ENCODE measurements at places on chromosomes 5 and 9.

DNA sequence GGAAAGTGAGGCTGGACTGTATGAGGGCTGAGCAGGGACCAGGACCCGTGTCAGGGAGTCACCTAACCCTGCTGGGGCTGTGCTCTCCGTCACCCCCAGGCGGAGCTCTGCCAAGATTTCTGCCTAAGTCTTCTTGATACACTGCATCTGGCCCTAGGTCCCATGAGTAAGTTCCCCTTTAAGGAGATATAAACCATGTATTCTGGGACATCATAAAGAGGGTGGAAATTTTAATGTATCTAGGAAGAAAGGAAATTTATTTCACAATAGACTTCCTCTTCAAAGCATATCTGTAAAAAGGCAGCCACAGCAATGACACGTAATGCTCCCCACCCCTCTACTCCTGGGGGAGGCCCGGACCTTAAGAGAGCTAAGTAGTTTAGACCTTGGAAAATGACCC, 183.4 kb downstream of the FBXL7 start:
- DNase-seq = no peak

DNA sequence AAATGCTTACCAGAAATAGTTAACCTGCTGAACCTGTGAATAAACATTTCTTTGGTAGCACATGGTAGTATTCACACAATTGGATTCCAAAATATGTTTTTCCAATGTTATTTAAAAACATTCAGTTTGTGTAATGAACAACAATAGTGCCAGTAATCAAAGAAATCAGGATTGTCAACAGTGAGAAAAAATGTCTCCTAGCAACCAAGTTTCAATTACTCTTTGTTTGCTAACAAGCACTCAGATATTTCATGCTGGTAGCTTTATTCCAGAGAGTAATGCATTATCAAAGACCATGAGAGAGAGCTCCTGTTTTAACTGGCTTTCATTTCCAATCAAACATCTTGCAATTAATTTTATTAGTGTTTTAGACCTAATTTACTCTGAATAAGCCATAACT, 768.1 kb upstream of the GRAMD2B start:
- DNase-seq = no peak

DNA sequence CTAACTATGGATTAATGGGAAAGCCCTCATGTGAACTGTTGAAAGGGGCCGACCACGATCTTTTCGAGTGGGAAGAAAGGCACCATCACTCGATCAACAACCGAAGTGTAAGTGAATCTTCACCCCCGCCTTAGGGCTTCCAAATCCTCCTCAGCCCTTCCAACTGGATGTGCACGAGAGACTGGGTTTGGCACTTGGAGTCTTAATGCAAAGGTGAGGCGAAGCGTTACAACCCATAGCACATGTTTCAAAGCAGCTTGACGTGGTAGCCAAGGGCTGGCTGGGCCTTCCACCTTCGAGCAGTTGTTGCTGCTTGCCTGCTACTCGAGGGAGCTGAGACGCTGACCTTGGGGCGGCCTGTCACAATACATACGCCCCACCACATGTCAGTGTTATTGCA, 5.7 kb upstream of the LCN9 start:
- DNase-seq = no peak

DNA sequence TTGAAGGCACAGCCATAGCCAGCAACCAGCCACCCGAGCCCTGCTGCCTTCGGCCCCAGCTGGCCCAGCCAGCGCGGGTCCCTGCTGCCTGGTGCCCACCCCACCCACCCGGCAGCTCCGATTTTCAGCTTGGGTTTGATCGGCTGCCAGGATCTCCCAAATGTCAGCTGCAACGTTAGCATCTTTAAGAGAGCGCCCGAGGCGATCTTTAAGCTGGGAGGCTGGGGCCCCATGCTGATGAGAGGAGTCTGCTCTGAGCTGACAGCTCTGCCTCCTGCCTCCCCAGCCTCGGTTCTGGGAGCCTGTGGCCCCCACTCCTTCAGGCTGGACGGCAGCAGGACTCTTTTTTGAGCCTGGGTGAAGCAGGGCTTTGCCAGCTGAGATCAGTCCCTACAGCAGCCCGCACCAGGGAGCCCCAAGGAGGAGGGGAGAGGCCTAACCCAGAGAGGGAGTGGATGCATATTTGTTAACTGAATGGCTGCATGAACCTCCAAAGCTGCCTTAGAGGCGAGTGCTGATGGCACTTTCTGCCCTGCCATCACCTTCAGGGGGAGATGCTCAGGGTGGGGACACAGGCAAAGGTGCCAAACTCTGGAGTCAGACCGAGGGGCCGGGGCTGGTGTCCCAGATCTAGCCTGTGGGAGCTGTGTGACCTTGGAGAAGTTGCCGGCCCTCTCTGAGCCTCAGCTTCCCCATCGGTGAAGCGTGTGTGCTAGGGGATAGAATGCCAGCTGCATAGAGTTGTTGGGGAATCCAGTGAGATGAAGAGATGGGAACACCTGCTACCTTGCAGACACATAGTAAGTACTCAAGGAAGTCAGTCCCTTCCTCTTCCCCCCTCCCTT, 165.5 kb downstream of the C9orf50 start:
- no peak for DNase-seq

GRCh38 chr9:136367296-136368145, 4.0 kb upstream of the DNLZ start:
- DNase-seq = no peak

DNA sequence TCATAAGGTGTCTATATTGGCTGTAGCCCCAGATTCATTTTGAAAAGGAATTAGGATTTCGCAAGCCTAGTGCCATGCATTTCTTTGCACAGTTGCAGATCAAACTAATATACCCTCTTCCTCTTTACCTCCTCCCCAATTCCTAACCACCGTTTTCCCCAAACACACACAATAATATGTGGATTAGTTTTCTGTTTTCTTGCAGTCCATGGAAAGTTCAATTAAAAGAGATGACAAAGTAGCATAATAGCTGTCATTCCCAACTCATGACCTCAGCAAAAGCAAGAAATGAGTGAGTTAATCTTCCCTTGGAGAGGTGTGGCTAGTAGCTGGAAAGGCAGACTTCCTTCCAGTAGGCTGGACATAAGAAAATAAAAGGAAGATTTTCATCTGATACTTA, 349.1 kb downstream of the TMEM232 start:
- DNase-seq = no peak

DNA sequence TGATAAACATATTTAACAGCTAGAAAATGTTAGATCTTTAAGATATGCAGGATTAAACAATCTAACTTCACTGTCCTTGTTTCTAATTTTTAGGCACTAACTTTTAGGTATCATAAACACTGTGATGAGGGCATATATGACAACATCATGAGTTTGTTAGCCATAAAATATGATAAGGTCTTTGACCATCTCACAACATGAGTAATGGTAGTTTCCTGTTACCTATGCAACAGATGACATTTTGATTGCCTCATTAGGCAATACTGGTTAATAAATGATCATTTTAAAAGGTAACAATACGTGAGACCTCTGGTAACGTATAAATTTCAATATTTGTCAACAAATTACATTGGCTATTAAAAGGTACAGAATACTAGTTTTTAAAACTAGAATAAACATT, 613.5 kb downstream of the PDE4D start:
- no peak for DNase-seq

DNA sequence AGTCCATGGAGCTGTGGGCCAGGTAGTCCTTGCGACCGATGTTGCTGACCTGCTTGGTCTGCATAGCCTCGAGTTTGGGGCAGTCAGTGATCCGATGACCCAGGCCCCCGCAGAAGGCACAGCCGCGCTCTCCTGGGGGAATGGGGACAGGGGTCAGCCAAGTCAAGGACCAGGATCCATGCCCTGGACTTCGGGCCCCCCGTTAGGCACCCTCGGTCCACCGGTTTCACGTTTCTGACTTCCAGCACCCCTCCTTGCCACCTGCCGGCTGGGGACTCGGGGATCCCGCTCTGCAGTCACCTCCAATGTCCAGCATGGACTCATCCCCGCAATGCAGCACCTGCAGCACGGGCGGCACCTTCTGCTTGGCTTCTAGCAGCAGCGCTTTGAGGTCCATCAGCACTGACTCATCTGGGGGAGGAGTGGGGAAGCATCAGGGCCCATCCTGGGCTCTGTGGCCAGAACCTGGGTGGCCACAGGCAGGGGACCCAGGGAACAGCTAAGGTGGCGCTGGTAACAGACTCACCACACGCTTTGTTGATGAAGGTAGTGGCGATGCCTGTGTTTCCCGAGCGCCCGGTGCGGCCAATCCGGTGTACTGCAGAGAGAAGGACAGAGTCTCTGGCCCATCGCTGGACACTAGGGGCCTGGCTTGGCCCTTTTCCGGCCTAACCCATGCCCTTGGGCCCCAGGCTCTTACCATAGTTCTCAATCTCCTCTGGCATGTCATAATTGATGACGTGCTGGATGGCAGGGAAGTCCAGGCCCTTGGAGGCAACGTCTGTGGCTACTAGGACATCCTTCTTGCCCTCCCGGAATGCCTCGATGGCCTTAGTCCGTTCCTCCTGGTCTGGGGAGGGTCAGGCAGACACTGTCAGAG, 2.4 kb upstream of the DOK3 start:
- no peak for DNase-seq

DNA sequence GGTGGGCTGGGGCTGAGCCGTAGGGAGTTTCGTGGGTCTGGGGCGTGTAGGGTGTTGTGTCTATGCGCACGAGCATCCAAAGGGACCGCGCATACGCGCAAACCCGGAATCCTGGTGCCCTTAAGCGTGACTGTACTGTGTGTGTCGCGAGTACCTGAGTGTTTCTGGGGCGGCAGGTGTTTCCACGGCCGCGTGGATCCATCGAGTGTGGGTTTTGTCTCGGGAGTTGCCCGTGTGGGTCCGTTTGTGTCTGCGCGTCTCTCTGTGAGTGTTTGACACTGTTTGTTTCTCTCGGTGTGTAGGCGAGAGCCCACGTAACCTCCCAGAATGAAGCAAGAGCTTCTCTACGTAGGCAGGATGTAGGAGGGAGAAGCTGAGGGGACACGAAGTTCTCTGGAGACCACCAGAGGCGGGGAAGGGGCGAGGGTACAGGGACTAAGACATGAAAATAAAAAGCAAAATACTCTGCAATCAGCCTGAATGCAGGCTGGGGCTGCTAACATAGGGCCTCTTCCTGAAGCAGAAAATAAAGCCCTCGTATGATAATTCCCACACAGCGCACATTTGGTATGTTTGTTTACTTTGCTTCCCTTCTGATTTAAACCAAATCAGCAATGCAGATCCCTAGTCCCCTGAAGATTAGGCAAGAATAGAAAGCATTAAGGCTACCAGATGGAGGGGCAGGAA, 588 bp upstream of the BRINP1 start:
- DNase-seq = no peak

GRCh38 chr5:134175921-134176510, 734 bp downstream of the SKP1 start:
- DNase-seq = peak; percentile 29

DNA sequence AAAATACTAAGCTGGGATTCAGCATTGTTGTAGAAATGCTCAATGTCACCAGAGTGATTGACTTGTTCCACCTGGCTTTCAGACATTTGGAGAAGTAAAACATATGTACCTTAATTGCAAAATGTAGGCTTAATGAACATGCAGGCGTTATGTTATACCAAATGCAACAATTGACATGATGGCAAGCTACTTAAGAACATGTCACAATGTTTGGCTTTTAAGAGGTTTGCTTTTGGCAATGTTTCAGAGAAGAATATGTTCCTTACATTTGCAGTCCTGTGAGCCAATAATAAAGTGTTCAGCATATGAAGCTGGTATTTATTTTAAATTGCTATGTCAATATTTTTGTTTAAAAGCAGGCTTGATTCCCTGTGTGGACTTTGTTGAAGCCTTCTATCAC, 111.7 kb upstream of the NUDT12 start:
- no peak for DNase-seq

DNA sequence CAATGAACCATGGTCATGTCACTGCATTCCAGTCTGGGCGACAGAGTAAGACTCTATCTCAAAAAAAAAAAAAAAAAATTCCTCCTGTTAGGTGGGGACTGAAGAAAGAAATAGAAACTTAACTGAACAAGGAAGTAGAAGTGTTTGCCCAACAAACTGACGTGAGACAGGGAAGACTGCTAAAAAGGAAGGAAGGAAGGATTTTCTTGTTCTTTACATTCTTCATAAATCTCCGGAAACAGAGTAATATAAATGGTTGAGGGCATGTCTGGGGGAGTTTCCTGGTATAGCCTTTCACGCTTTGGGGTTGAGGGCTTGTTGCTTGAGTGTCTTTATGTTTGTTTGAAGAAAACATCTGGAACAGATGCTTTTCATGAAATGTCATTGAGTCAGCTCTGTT, 3.1 kb downstream of the TOR1B start:
- DNase-seq = no peak

- DNase-seq = no peak
Observed at GRCh38 chr5:180441564-180442051, 52.6 kb upstream of the CNOT6 start.

GRCh38 chr9:129359162-129359811, 181.2 kb upstream of the IER5L start:
- no peak for DNase-seq

- no peak for DNase-seq
Observed at GRCh38 chr9:136239983-136240330, 5.7 kb downstream of the QSOX2 start.

DNA sequence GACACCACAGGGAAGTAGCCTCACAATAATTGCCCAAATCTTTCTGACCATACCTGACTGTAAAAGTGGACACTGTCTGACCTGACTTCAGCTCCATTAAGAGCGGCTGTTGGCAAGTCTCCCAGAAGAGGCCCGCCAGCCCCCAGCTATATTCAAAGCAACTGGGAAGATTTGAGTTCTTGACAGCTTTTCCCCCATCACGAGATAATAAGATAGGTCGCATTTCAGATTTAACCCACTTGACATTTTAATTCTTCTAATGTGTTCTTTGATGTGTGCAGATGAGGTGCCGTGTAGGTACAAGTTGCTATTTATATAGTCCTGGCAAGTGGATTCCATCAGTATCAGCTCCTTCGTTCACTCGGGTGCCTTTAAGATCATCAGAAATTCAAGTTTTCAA, 345.7 kb downstream of the DRD1 start:
- no peak for DNase-seq

GRCh38 chr5:131939690-131940345, 5.6 kb downstream of the MEIKIN start:
- DNase-seq = no peak

GRCh38 chr9:93320591-93321219, 130.8 kb upstream of the FAM120A start:
- no peak for DNase-seq

GRCh38 chr5:140018517-140018916, 24.6 kb downstream of the NRG2 start:
- DNase-seq = no peak

GRCh38 chr5:132103969-132104391, 30.4 kb downstream of the CSF2 start:
- DNase-seq = no peak

DNA sequence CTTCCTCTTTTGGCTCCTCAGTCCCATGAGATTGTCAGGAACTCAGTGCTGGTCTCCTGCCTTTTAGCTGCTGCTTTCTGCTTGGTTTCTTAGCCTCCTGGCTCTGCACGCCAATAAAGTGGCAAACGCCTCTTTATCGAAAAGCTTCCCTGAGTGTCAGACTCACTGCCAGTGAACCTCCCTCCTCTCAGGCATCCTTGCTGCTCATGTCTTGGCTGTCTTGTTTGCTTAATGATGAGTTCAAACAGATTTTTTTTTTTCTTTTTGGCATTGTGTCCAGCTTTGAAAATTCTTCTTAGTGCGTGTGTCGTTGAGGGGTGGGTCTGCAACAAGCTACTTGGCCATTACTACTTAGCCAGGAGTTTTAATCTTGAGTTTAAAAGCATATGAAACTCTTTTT, 14.9 kb downstream of the RASGRF2 start:
- DNase-seq = no peak

- no peak for DNase-seq
Observed at GRCh38 chr5:134536876-134537275, 11.4 kb downstream of the JADE2 start.

GRCh38 chr5:55749387-55749786, 11.5 kb downstream of the DDX4 start:
- DNase-seq = no peak

Data from stimulated activated CD4-positive, alpha-beta T cell treated with anti-CD3 and anti-CD28 coated beads, Interleukin-4, amount 100 ng/mL, for 48 hours (primary cell).